ENCODE measurements at places on chromosomes 6 and 20.
A peak's percentile ranks its signal among the peaks of the same experiment; 100 is the strongest.

GRCh38 chr6:110864824-110865223, 9.8 kb upstream of the AMD1 start:
- DNase-seq, result no peak

- DNase-seq, result no peak
Measured at GRCh38 chr6:18424201-18424600, 37.1 kb downstream of the RNF144B start.

DNA sequence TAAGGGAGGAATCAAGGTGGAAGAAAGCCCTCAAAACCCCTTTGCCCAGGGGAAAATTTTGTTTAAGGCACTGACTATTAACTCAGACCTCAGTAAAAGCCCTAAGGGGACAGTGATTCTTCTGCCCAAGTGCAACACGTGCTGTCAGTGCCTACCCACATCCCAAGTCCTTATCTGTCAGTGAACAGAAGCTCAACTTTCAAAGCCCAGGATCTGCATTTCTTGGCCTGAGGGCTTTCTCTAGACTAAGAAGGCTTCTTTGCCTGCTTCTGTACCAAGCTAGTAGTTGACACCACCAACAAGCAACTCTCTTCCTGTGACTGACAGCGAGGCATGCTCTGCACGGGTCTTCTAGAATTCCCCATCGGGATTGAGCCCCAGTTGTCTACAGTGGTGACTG, 416.0 kb upstream of the SPTLC3 start:
- no peak for DNase-seq

DNA sequence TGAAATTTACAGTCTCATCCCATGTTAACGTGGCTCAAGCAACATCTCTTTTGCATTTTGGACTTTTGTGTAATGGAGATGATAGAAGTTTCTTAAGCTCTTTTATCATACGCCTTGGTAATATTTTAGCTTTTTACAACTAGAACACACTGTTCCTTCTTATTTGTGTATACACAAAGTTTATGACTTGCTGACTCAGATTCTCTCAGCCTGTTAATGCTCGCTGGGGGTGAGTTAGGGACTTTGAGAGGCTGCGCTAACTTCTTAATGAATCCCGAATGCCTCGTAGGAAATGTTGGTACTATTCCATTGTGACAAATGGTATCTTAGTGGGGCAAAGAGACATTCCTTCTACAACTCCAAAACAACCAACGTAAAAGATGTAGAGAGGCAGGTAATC, 509.7 kb downstream of the DOK5 start:
- no peak for DNase-seq

GRCh38 chr20:1287306-1287705, 21.2 kb downstream of the SNPH start:
- no peak for DNase-seq

GRCh38 chr20:25695532-25696370, 902 bp downstream of the ZNF337 start:
- no peak for DNase-seq

- DNase-seq, result no peak
Measured at GRCh38 chr6:63806573-63806913, 170.9 kb downstream of the PHF3 start.

GRCh38 chr6:20704325-20705025, 170.2 kb downstream of the CDKAL1 start:
- DNase-seq, result no peak

GRCh38 chr20:32285082-32285620, 7.7 kb downstream of the KIF3B start:
- no peak for DNase-seq

DNA sequence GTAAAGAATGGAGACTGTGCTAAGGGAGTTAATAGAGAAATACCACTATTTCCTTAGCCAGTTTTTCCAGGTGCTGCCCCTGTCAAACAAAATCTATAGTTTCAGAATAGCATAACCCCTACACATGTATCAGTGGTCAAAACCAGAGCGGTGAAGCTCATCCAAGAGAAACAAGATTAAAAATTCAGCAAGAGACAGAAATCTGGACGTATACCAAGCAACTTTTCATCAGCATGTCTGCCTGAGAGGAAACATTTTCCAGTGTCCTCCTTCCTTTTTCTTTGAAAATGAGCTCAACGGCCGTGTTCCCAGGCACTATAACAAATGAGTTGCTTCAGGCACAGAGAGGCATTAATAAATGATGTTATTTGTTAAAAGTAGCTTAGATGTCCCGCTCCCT, 416.5 kb downstream of the BCKDHB start:
- no peak for DNase-seq

DNA sequence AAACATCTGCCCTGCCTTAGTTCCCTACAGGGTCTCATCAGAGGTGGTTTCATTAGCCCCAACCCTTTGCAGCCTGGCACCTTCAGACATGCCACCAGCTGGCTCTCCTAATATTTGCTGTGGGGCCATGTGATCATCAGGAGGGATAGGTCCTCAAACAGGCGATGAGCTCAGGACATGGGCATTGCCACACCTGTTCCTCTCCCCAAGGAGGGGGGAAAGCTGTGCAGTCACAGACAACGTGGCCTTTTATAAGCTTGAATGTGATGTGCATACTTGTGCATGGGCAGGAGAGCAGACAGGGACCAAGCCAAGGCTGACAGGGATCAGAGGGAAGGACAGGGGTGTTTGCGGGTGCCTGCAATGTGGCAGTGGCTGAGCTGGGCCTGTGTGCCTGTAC, 78.8 kb upstream of the ZNFX1 start:
- DNase-seq, result no peak

DNA sequence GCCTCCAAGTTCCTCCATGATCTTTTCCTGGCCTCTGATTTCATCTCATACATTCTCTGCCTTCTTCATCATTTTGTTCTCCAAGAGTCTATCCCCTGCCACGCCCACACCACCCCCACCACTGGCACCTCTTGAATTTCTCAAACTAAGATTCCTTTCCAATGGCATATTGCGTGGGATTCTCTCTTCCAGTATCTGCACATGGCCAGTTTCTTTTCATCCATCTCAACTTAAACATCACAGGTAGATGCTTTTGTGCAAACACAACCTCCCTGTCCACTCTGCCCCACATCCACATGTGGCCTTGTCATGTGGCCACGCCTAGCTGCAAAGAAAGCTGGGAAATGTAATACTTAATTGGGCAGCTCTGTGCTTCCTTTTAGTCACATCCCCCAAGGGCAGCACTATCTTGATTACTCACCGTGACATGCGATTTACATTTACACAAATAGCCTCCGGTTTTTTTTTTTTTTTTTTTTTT, 33.4 kb upstream of the ZMYND8 start:
- no peak for DNase-seq

GRCh38 chr20:44069203-44070011, 117.6 kb downstream of the JPH2 start:
- DNase-seq, result no peak

DNA sequence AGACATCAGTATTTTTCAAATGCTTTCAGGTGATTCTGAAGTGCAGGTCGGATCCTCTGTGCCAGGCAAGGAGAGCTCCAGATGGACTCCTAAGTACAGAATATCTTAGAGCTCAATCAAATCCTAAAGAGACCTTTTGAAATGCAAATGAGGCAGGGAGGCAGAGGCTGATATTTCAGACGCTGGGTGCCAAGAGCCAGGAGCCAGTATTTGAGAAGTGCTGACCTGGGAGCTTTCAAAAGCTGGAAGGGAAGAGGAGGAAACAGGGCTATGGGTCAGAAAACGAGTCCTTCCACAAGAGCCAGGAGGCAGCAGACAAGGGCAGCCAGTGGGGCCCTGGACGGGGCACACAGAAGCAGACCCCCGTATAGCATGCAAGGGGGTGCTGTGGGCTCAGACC, 46.1 kb upstream of the DSN1 start:
- DNase-seq, result peak; percentile 38

GRCh38 chr6:169851641-169852503, 100.5 kb downstream of the ERMARD start:
- DNase-seq, result peak; percentile 33

- no peak for DNase-seq
Measured at GRCh38 chr6:142746524-142746923, 198.5 kb downstream of the HIVEP2 start.

GRCh38 chr20:58251979-58252591, 23.6 kb upstream of the ANKRD60 start:
- no peak for DNase-seq
